ENCODE measurements at places on chromosomes 6 and 20. TPM values are rescaled to one million over a fixed set of nuclear protein-coding genes. Genes with fewer than 3 reads are reported as not detected.

GRCh38 chr6:159163901-159164370 is 5.3 kb upstream of the FNDC1 start:
- DNase-seq, result peak; percentile 92

DNA sequence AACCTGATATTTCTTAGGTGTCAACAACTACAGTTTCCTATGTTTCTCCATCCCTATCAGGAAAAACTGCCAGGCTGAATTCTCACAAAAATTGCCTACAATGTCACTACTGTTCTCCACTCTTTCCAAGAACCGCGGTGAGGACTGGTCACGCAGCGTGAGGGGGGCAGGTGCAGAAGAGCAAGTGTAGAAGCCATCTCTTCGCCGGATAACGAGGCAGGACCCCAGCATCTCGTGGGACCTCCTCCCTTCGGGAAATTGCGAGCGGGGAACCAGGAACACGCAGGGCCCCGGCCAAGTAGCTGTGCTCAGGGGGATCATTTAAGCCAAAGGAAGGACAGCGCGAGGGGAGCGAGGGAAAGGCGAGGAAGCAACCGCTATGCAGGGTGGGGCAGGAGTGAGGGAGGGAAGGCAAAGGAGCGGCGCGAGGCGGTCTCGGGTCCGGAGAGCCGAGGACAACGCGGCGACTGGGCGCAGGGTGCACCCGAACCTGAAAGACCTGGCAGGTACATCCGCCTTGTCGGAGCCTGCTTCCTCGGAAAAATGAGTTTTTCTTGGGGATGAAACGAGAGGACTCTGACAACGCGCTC is 559 bp downstream of the APMAP start:
- DNase-seq, result no peak

- no peak for DNase-seq
These were observed 526.4 kb downstream of the PRKN start for GRCh38 chr6:162200945-162201690.

DNA sequence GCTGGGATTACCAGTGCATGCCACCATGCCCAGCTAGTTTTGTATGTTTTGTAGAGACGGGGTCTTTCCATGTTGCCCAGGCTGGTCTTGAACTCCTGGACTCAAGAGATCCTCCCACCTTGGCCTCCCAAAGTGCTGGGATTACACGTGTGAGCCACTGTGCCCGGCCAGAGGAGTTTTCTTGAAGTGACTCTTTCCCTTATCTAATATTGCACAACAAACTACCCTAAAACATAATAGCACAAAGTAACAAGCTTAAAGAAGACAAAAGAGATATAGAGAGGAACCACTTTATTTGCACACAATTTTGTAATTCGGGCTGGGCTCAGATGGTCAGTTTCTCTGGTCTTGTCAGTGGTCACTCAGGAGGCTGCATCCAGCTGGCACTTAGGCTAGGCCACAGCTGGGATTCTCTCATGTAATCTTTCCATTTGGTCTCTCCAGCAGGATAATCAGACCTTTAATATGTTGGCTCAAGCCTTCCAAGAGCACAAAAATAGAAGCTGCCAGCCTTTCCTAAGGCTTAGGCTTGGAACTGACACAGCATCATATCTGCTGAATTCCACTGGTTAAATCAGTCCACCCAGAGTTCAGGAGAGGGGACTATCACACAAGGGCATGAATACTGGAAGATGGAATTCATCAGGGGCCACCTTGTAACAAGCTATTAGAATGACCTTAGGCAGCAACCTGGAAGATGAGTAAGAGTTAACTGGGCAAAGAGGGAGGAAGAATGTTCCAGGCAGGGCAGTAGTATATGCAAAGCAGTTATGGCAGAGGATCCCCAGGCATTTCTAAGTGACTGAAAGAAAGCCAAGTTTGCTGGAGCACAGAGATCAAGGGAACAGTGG is 56.7 kb upstream of the PNRC1 start:
- peak; percentile 50 for DNase-seq

DNA sequence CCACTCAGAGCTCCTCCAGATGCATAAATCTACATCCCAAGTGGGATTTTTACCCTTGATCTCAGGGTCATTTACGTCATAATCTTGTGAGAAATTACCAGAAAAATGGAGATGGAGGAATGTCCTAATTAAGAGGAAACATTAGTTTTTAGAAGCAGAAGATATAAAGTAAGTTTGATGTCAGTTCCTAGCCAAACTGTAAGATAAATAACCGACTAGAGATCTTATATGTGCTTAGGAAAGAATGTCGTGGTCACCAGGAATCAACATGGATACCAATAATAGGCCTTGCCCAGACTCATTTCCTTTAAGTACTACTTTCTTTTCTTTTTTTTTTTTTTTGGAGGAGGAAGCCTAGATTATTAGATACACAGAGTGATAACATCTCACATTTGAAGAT is 186.9 kb downstream of the UTRN start:
- DNase-seq, result no peak

DNA sequence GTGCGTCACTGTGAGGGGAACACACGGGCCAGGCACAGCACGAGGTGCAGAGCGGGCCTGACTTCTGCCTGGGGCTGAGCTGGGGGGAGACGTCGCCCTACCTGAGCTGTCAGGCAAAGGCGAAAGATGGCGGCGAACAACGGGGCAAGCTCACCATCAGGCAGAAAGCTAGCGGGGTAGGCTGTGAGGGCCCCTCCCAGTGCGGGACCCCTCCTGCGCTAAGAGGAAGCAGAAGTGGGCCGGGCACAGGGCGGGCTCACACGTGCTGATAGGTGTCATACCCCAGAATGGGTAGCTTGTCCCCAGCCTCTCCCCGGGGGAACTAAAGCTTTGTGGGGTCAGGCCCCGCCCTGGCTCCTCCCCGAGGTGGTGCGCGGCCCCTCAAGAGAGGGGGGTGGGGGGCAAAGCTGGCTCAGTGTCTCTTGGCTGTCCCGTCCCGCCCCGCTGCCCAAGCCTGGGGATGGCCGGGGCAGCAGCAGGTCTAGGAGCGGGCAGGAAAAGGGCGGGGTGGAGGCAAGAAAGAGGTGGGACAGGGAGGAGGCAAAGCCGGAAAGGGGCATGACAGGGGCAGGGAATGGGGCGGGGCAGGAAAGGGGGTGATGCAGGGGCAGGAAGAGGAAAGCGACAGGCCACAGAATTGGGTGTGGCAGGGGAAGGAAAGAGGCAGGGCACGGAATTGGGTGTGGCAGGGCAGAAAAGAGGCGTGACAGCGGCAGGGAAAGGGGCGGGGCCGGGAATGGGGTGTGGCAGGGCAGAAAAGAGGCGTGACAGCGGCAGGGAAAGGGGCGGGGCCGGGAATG is 14.7 kb downstream of the UCKL1 start:
- DNase-seq, result no peak

DNA sequence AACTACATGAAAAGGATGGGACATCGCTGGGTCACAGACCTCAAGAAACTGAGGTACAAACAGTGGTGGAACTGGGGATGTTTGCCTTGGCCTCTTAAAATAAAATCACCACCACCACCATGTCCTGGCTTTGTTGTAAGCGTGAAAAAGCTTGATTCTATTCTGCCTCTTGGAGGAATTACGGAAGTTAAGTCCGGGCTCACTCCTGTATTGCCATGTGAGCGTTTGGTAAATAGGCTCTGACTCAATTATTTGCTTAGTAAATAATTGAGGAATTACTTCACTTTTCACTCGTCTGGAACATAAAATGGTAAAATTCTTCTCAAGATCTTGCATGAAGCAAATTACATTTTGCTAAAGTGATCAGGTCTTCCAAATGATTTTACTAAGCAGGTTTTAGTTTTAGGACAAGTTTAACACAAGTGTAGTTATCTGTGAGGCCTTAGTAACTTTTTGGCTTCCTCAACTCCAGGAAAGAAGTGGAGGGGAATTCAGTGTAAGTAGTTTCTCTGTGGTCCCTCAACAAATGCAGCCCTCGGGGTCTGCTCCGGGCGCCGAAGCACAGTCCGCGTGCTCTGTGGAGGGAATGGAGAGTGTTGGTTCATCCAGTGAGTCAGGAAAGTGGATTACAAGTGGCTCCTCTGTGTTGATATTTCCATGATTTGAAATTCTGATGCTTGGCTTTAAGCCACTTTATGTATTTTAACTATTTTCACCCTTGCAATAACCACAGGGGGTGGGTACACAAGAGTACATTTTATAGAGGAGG is 23.8 kb downstream of the IYD start:
- DNase-seq, result no peak

DNA sequence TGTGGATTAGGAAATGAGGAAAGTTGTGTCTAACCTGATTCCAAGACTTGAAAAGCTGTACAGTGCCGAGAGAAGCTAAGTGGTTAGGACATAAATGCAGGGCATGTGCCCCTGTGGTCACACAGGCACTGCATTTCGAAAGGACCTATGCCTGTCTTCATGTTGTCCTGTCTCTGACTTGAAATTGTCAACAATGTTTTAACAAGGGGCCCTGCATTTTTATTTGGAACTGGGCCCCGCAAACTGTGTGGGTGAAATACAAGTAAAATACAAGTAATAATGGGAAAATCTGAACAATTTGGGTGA is 38.8 kb downstream of the MRS2 start:
- DNase-seq, result no peak

GRCh38 chr6:50864601-50865000 is 45.9 kb downstream of the TFAP2B start:
- no peak for DNase-seq

DNA sequence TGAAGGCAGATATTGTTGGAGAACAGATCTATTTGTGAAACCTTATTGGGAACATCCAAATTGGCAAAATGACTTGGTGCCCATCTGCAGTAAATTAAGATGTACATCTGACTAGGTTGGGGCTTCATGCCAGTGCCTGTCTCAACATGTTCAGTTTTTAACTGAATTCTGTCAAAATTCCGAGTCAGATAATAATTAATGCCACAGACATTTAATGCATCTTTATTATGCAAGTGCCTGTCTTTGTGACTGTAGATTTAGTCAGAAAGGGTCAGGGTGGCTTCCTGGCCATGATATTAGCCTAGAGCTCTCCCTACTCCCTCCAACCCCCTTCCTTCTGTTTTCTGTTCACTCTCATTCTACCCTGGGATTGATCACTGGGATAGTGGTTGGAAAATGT is 199.3 kb upstream of the FLRT3 start:
- DNase-seq, result no peak

DNA sequence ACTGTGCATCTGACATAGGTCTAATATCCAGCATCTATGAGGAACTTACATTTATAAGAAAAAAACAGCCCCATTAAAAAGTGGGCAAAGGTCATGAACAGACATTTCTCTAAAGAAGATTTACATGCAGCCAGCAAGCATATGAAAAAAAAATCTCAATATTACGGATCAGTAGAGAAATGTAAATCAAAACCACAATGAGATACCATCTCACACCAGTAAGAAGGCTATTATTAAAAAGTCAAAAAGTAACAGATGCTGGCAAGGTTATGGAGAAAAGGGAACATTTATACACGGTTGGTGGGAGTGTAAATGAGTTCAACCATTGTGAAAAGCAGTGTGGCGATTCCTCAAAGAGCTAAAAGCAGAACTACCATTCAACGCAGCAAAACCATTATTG is 13.1 kb downstream of the METTL24 start:
- DNase-seq, result no peak

DNA sequence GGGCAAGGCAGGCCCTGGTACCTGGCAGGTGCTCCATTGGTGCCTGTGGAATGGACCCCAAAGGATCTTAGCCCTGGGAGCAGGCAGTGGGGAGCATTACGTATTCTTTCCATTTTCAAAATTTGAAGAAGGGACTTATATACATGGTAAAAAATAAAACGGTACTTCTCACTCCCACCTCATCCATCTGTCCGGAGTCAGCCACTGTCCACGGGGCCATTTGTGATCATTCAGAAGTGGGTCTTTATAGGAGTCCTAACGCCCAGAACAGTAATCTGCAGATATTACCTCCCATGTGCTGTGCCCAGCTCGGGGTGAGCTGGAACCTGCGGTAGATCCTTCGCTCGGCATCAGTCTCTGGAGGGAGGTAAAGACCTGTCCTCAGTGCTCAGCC is 110.4 kb downstream of the SYCP2 start:
- no peak for DNase-seq

GRCh38 chr20:45247865-45248264 is 6.5 kb downstream of the SLPI start:
- peak; percentile 47 for DNase-seq

DNA sequence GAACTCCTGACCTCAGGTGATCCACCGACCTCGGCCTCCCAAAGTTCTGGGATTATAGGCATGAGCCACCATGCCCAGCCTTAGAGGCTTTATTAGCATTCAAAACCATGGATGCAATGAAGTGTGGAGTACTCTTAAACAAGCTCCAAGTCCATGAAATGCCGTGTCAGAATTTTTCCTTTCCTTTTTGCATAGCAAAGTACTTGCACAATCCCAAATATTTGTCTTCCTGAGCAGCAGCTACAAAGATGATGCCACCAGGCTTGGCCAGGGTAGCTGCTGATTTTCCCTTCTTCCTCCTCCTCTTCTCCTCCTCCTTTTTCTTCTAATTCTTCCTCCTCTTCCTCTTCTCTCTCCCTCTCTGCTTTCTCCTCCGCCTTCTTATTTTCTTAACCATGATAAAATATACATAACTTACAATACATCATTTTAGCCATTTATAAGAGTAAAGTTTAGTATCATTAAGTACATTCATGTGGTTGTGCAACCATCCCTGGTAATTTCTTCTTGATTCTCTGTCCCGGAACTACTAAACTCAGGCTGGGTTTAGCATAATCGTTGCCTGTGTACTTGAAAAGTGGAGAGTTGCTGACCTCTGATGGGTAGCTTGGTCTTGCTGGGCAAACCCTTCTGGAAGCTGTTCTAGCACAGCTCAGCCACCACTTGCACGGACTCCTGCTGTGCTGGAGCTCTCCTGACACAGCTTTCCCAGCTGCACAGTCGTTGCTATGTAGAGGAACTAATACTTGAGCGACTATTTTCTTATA is 20.3 kb downstream of the MUCL3 start:
- DNase-seq, result no peak

GRCh38 chr6:3162565-3163247 is 5.4 kb upstream of the TUBB2A start:
- DNase-seq, result peak; percentile 83

DNA sequence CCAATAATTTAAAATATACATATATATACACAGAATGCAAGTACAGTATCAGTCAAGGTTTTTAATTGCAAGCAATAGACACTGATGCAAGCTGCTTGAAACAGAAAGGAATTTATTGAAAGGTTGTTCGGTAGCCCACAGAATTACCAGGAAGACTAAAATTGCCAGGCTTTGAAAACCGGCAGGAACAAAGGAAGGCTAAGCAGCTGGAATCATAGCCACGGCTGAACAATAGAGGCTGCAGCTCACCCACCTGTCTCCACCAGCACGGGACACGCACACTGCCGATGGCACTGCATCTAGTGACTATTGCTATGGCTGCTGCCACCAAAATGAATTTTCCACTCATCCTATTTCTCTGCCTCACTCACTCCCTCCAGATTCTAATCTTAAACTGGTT is 22.0 kb upstream of the L3MBTL3 start:
- no peak for DNase-seq

GRCh38 chr6:89146718-89147700 is 1.2 kb downstream of the PM20D2 start:
- peak; percentile 61 for DNase-seq

NOP56 gene
- 73.3 TPM for total RNA-seq

EBF4 gene
- total RNA-seq, result 8.2 TPM

ZC2HC1B gene
- 0.28 TPM for total RNA-seq

GID8 gene
- 31.2 TPM for total RNA-seq

HRH3 gene
- not detected for total RNA-seq

RPP21 gene
- total RNA-seq, result 13.3 TPM

SNAI1 gene
- total RNA-seq, result 3.6 TPM

DSP gene
- 30.2 TPM for total RNA-seq

NKAIN2 gene
- total RNA-seq, result not detected
